ENCODE measurements at places on chromosomes 11 and 22. TPM values are rescaled to one million over a fixed set of nuclear protein-coding genes. Genes with fewer than 3 reads are reported as not detected.

Gene GRAP2
- total RNA-seq: not detected

Gene MPZL3
- 0.17 TPM for total RNA-seq

Gene CCDC73
- total RNA-seq: not detected

Gene KLHL35
- 1.0 TPM for total RNA-seq

Gene ZDHHC5
- total RNA-seq: 41.5 TPM

Gene PKNOX2
- total RNA-seq: 5.9 TPM

Gene GGTLC3
- not detected for total RNA-seq

Gene DDIAS
- 0.51 TPM for total RNA-seq

Gene C11orf16
- not detected for total RNA-seq

Gene MMP8
- not detected for total RNA-seq

Gene EHF
- total RNA-seq: 0.09 TPM

Gene OR51B2
- total RNA-seq: not detected

Gene APOBEC3G
- 9.2 TPM for total RNA-seq

Gene CLCF1
- total RNA-seq: 12.0 TPM

Gene TRPM5
- total RNA-seq: 0.12 TPM

Gene PRRG4
- total RNA-seq: not detected

Gene MMP7
- not detected for total RNA-seq

Gene CASP4
- total RNA-seq: 107 TPM

Gene DNAJB7
- not detected for total RNA-seq

Gene ROM1
- total RNA-seq: 28.0 TPM

Gene ANO9
- not detected for total RNA-seq

Gene KRTAP5-2
- total RNA-seq: not detected

Gene EFCAB6
- total RNA-seq: 1.5 TPM

Gene OR56B4
- total RNA-seq: not detected

Gene RCOR2
- total RNA-seq: 7.8 TPM

Gene ACTN3
- total RNA-seq: under 0.01 TPM

Measured in pericardium fibroblast (primary cell).